Activated CD8-positive, alpha-beta memory T cell treated with anti-CD3 and anti-CD28 coated beads, Interleukin-2, amount 10 ng/mL, durations not matched to agents 7 days and 5 days (primary cell): ENCODE measurements at places on chromosomes 6 and 20. TPM values are rescaled to one million over a fixed set of nuclear protein-coding genes. Genes with fewer than 3 reads are reported as not detected.

- H3K4me3 ChIP-seq: no peak overlapping the region
- no peak overlapping the region for H3K27ac ChIP-seq
Observed at GRCh38 chr6:119821380-119821779, 471.8 kb upstream of the MAN1A1 start.

LPA gene
- total RNA-seq: not detected

GRCh38 chr6:16105854-16106253, 23.0 kb upstream of the MYLIP start:
- no peak overlapping the region for H3K4me3 ChIP-seq
- H3K27me3 ChIP-seq: peaks cover 2% of the 10 kb centered on the region
- DNase-seq: no peak
- H3K36me3 ChIP-seq: no peaks in the 10 kb centered on the region

DNA sequence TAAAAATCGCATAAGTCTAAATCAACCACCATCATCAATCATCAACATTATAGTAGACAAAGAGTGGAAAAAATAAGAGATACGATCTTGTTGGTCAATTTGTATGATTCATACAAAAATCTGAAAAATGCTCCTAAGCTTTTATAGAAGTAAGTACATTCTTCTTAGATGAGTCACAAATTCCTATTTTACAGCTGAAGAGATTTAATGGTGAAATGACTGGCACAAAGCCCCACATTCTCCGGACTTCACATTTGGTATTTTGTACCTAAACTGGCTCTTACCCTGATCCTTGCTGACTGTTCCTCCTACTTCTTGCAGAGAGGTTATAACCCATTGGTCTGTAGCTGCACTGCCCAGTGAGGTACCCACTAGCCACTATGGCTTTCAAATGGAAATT, 29.9 kb upstream of the PREP start:
- peaks cover 7% of the 10 kb centered on the region for H3K36me3 ChIP-seq
- H3K27ac ChIP-seq: no peak overlapping the region
- no peak overlapping the region for H3K4me3 ChIP-seq
- no peak for DNase-seq

GRCh38 chr20:20740541-20740940, 28.1 kb upstream of the RALGAPA2 start:
- no peak for DNase-seq
- H3K4me1 ChIP-seq: no peaks in the 10 kb centered on the region
- no peak overlapping the region for H3K27ac ChIP-seq
- no peak overlapping the region for H3K4me3 ChIP-seq

GRCh38 chr6:33316603-33317418, 733 bp downstream of the ZBTB22 start:
- H3K4me1 ChIP-seq: peaks cover 77% of the 10 kb centered on the region
- no peaks in the 10 kb centered on the region for H3K27me3 ChIP-seq

- H3K27me3 ChIP-seq: no peaks in the 10 kb centered on the region
- no peaks in the 10 kb centered on the region for H3K36me3 ChIP-seq
- no peak overlapping the region for H3K4me3 ChIP-seq
- no peak overlapping the region for H3K27ac ChIP-seq
- no peak for DNase-seq
Observed at GRCh38 chr20:11378252-11378651, 539.4 kb upstream of the BTBD3 start.

DNA sequence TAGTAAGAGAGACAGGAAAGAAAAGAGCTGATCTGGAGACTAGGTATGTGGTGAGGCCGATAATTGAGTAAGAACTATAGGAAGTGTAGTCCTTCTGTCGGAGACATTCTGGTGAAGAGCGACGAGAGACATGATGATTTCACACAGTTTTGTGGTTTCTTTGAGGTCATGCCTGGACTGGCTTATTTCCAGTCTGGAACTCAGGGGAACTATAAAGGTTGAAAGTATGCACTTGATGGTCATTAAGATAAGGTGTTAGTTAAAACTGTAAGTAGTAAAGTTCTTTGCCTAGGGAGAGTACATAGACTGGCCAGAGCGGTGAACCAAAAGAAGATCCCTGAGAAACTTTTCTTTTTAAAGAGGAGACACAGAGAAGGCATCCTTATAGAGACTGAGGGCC, 68.8 kb downstream of the RFX6 start:
- H3K4me1 ChIP-seq: no peaks in the 10 kb centered on the region
- no peaks in the 10 kb centered on the region for H3K36me3 ChIP-seq
- no peak overlapping the region for H3K4me3 ChIP-seq
- no peak for DNase-seq

- H3K4me1 ChIP-seq: peaks cover 36% of the 10 kb centered on the region
- H3K27ac ChIP-seq: no peak overlapping the region
- H3K4me3 ChIP-seq: no peak overlapping the region
- H3K36me3 ChIP-seq: peaks cover 32% of the 10 kb centered on the region
Observed at GRCh38 chr6:159736908-159737307, 9.6 kb downstream of the WTAP start.

GRCh38 chr6:90431576-90431975, 134.9 kb upstream of the BACH2 start:
- no peak overlapping the region for H3K4me3 ChIP-seq
- peaks cover 4% of the 10 kb centered on the region for H3K4me1 ChIP-seq
- H3K36me3 ChIP-seq: peaks cover 49% of the 10 kb centered on the region
- H3K27me3 ChIP-seq: no peaks in the 10 kb centered on the region
- DNase-seq: no peak

- H3K4me3 ChIP-seq: no peak overlapping the region
- peaks cover 2% of the 10 kb centered on the region for H3K36me3 ChIP-seq
- H3K27ac ChIP-seq: no peak overlapping the region
- peaks cover 58% of the 10 kb centered on the region for H3K4me1 ChIP-seq
- DNase-seq: no peak
Observed at GRCh38 chr6:156978948-156979347, 201.8 kb downstream of the ARID1B start.

DNA sequence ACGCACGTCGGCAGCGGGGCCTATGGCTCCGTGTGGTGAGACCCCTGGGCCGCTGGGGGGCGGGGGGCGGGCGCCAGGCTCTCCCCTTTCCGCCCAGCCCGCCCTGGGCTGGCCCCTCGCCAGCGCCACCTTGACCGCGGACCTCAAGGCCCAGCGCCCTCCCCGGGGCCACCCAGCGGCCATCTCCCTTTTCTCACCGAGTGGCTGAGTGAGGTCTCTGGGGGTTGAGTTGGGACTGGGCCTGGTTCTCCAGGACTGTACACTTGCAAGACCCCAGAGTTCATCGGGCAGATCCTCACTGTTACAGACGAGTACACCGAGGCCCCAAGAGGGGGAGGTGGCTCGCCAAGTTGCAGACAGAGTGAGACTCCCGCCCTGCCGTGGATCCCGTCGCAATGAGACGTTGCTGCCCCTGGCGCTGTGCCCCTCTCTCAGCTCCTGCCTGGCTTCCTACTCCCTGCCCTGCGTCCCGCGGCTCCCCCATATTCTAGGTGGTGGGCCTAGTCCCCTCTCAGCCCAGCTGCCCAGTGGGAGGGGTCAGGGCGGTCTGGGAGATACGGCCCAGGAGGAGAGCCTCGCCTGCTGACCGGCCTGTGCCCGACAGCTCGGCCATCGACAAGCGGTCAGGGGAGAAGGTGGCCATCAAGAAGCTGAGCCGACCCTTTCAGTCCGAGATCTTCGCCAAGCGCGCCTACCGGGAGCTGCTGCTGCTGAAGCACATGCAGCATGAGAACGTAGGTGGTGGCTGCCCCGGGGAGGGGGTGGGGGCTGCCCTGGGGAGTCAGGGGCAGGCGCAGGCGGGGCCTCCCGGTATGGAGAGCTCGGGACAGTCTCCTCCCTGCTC, 576 bp downstream of the MAPK13 start:
- peak overlapping the region; percentile 78 for H3K4me3 ChIP-seq
- peaks cover 50% of the 10 kb centered on the region for H3K4me1 ChIP-seq
- H3K27ac ChIP-seq: peak overlapping the region; percentile 91
- peaks cover 9% of the 10 kb centered on the region for H3K36me3 ChIP-seq
- H3K27me3 ChIP-seq: no peaks in the 10 kb centered on the region
- DNase-seq: peak; percentile 76

GRCh38 chr20:31670371-31671228, 32.9 kb downstream of the COX4I2 start:
- H3K36me3 ChIP-seq: peaks cover 42% of the 10 kb centered on the region
- no peak for DNase-seq
- H3K4me3 ChIP-seq: no peak overlapping the region
- H3K4me1 ChIP-seq: peaks cover 90% of the 10 kb centered on the region

GRCh38 chr6:1099264-1099663, 212.6 kb upstream of the FOXQ1 start:
- H3K27me3 ChIP-seq: peaks cover 11% of the 10 kb centered on the region
- DNase-seq: no peak
- H3K4me3 ChIP-seq: no peak overlapping the region
- no peak overlapping the region for H3K27ac ChIP-seq

GRCh38 chr6:37176268-37177076, 6.5 kb downstream of the PIM1 start:
- H3K4me1 ChIP-seq: peaks cover 68% of the 10 kb centered on the region
- peaks cover 62% of the 10 kb centered on the region for H3K36me3 ChIP-seq
- DNase-seq: no peak
- H3K4me3 ChIP-seq: peak overlapping the region; percentile 93

- H3K27ac ChIP-seq: no peak overlapping the region
- H3K4me3 ChIP-seq: no peak overlapping the region
- no peaks in the 10 kb centered on the region for H3K27me3 ChIP-seq
- DNase-seq: no peak
Observed at GRCh38 chr6:113433335-113433991, 423.7 kb upstream of the MARCKS start.

DNA sequence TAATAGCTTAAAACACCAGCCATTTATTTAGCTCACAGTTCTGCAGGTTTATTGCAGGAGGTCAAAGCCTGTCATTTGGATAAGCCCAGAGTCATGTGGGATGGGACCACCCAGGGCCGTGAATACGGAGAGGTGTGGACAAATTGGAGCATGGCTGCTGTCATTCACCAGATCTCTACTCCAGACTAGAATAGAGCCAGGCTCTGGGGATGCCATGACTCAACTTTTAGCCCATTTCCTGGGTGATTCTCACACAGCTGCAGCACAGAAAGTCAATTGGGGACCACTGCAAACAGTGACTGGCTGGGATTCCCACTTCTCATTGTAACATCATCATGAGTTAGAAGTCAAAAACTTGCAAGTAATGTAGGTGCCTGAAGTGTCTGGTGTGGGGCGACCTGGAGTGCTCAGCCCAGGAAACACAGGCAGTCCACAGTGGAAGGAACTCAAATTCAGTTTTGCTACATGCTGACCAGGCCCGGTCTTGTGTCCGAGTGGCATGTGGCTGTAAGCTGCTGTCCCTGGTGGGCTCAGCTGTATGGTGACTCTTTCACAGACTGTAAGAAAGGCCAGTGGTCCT, 174.3 kb downstream of the SCP2D1 start:
- no peaks in the 10 kb centered on the region for H3K27me3 ChIP-seq
- H3K4me1 ChIP-seq: no peaks in the 10 kb centered on the region
- H3K4me3 ChIP-seq: no peak overlapping the region
